Epithelial cell of proximal tubule (primary cell): ENCODE measurements at places on chromosomes 11 and 22.

DNA sequence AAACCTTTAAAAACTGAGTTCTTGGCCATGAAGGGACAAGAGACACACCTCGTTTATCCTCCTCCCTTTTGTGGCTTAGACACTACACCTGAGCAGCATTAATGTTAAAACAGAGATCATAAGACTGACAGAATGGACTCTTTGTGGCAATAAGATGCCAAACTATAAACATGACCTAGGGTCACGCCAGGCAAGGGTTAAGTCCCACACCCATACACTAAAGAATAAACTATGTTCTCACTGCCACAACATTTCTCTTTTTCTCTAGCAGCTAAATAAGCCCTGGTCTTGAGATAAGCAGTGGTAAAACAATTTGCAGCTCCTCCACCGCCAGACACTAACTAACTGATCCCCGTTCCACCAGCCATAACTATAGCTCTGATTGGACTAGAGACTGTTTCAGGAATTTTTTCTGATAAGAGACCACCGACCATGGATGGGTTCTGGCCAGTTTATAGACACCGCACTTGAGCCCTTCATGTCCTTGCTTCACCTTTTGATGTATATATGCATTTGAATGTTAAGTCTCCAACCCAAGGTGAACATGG, 4.9 kb upstream of the SLCO2B1 start:
- no peak for DNase-seq

- DNase-seq = no peak
Observed at GRCh38 chr11:107651672-107652071, 60.2 kb downstream of the SLN start.

DNA sequence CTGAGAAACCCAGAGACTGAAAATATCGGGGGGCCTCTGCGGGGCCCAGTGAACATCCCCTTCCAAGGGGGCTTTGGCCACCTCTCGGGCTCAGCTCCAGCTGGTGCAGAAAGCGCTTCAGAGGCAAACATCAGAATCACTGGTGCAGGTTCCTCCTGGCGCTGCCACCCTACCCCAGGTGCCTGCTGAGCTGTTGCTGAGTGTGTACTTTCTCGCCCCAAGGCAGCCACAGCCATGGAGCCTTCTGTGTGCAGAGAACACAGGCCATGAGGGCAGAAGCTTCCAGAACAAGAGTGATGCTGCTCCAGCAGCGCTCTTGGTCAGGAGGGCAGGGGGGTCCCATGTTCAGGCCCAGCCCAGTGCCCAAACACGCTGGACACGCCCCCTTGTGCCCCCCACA, 6.3 kb downstream of the DRD4 start:
- DNase-seq = no peak

DNA sequence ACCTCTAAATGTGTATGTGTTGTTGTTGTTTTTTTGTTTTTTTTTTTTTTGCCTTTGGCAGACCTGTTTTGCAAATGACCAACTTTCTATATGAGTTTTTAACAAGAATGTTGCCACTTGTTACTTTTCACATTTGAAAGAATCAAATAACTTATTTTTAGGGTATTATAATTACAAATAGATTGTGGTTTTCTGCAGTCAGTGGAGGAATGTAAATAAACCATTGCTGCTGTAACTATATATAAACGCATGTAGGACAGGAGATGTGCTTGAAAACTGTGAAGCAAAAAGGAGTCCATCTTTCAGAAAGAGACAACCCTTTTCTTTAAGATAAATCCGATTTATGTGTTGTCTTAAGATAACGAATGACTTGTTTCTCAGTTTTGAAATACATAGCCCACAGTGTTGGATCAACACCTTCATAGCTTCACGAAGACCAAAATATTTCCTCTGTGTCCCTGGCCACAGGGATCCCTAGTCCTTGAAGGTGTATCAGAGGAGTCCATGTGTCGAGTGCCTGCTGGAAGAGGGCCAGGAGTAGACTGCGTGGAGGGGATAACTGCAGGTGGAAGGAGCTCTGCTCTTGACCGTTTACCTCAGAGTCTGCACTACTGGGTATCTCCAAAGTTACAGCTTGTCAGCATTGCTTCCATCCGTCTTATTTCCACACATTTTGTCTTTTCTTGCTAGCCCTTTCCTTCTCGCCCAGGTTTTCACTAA, 24.7 kb downstream of the TNRC6B start:
- DNase-seq = no peak
